Transverse colon (tissue), 4 donors: ENCODE measurements at places on chromosomes 13 and 19. TPM values are rescaled to one million over a fixed set of nuclear protein-coding genes. Genes with fewer than 3 reads are reported as not detected.

DNA sequence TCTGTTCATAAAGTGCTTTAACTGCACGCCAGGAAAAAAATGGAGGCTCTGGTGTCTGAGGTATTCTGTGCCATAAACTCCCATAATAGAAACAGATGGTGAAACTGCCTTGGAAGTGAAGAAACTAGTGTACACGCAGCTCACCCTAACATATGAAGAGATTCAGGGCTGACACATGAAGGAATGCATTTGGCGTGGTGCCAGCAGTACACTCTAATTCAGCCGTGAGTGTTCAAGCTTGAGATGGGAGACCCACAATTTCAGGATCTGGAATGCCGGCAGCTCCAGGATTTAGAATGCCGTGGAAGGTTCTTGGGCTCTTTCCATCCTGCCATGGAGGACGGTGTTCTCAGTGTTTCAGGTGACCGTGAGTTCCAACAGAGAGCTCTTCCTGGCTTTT is 478.4 kb downstream of the TSHZ3 start:
- H3K36me3 ChIP-seq = no peaks in the 10 kb centered on the region
- H3K27me3 ChIP-seq = no peaks in the 10 kb centered on the region
- no peaks in the 10 kb centered on the region for H3K4me1 ChIP-seq
- no peak overlapping the region for H3K4me3 ChIP-seq
- no peak for DNase-seq
- H3K27ac ChIP-seq = no peak overlapping the region

GRCh38 chr19:45150751-45151281 is 10.0 kb downstream of the NKPD1 start:
- H3K27me3 ChIP-seq = peaks cover 50% of the 10 kb centered on the region
- H3K27ac ChIP-seq = no peak overlapping the region
- peaks cover 1% of the 10 kb centered on the region for H3K36me3 ChIP-seq
- no peak for DNase-seq

GRCh38 chr13:101331731-101332130 is 84.6 kb downstream of the NALCN start:
- H3K36me3 ChIP-seq = no peaks in the 10 kb centered on the region
- H3K27ac ChIP-seq = no peak overlapping the region

GRCh38 chr19:48391100-48392005 is at the start of gene KDELR1:
TSS of gene KDELR1 (minus strand) at chr19:48391551. CDS start at chr19:48391358, 193 bp downstream.
- H3K4me1 ChIP-seq = peaks cover 36% of the 10 kb centered on the region
- H3K4me3 ChIP-seq = peak within 1 kb of the TSS; percentile 84
- H3K27me3 ChIP-seq = peaks cover 41% of the 10 kb centered on the region
- peak; percentile 82 for DNase-seq

The PPM1N gene
- total RNA-seq = 1.4 TPM
